ENCODE measurements at places on chromosomes 16 and 17.

DNA sequence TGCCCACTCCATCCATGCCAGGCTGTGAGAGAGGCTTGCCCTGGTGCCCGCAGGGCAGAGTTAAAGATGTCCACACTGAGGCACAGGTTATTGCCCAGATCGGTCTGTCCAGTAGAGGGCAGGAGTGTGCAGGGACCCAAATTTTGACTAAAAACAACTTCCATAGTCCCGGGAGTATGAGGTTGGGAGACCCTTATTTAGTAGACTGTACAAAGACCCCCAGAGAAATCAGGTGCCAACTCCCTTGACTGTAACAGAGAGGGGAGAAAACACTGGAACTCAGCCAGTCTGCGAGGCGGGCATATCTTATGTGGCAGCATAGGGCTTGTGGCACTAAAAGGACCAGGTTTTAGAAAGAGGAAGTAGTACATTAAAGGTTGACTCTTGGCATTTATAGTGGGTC is 43.4 kb downstream of the HNF1B start:
- no peak for DNase-seq

DNA sequence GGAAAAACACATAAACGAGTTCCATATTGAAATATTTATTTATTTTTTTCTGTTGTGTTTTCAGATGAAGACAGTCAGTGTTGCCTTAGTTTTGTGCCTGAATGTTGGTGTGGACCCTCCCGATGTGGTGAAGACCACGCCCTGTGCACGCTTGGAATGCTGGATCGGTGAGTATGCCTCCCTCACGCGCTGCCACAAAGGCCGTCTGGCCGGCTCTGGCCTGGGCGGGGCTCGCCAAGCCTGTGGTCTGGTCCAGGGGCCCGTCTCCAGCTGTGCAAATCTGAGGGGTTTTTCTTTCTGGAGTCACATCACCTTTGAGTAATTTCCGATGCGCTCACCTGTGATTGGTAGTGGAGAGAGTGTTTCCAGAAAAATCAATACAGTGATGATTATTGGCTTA is 81.0 kb downstream of the RPTOR start:
- no peak for DNase-seq

DNA sequence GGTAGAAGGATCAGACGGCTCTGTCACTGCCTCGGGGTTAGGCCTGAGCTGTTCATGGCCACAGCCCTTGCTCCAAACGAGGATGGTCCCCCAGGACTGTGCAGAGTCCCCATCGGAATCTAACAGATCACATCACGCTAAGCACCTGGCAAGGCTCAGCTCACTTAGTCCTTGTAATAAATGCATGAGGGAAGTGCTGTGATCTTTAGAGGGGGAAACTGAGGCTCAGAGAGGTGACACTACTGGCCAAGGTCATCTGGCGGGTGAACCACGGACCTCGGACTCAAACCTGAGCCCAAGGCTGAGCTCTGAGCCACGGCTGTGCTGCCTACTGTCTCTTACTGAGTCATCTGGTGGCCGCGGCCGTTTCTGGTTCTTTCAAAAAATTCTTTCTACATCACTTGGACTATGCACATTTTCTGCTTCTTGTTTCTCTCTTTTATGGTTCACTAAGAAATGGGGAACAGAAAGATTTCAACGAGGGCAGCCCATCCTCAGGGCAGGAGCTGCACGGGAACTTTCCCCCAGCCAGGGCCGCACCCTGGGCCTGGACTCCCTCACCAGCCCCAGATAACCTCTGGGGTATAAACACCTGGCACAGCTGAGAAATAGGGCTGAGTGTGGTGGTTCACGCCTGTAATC is 55.6 kb downstream of the COTL1 start:
- DNase-seq, result no peak

DNA sequence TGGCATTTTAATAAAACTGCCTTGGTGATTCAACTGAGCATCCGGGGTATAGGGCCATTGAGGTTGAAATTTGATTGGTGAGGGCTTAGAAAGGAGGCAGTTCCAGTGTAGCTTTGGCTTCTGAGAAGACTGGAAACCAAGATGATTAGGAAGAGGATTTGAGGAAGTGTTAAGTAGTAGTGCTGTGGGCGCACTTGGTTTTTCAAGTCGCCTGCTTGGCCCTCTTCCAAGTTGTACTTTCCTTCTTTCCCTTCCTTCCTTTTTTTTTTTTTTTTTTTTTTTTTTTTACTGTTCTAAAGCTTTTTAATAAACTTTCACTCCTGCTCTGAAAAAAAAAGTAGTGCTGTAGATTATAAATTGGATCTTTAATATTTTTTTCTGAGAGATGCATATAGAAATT is 320.5 kb downstream of the UTP18 start:
- no peak for DNase-seq

GRCh38 chr16:12395268-12395667 is 408.4 kb downstream of the CPPED1 start:
- no peak for DNase-seq

All from NCI-H2081 treated with DMSO at 0.1 percent for 48 hours (cell line).